ENCODE measurements at places on chromosomes 3 and 15.

GRCh38 chr3:109982201-109982600 lies 644.9 kb upstream of the DPPA4 start:
- no peak for DNase-seq

GRCh38 chr15:66232267-66232625 lies 21.3 kb downstream of the MEGF11 start:
- no peak for DNase-seq

- no peak for DNase-seq
Observed at GRCh38 chr3:142566096-142566495, 12.4 kb downstream of the ATR start.

- no peak for DNase-seq
Observed at GRCh38 chr15:67164401-67164791, 90.1 kb downstream of the AAGAB start.

DNA sequence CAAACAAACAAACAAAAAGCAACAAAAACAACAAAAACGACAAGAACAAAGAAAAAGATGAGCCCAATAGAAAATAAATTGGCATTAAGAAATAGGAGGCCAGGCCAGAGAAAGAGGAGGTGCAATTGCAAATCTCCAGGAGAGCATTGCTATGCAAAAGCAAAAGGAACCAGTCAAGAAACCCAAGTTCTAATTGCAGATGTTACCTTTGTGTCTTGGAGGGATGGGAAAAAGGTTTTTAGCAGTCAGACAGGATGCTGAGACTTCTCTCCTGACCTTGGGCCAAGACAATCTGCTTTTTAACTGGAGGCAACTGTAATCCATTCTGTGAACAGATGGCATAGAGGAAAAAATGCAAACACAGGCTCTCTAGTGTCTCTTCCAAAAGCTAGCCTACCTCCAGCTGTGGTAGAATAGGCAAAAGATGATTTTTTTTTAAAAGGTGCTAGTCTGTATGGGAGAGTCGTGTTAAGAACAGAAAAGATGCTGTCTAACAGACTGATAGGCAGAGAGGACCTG lies 56.4 kb downstream of the LSAMP start:
- no peak for DNase-seq

- no peak for DNase-seq
Observed at GRCh38 chr15:88646088-88646405, 7.2 kb downstream of the ISG20 start.

DNA sequence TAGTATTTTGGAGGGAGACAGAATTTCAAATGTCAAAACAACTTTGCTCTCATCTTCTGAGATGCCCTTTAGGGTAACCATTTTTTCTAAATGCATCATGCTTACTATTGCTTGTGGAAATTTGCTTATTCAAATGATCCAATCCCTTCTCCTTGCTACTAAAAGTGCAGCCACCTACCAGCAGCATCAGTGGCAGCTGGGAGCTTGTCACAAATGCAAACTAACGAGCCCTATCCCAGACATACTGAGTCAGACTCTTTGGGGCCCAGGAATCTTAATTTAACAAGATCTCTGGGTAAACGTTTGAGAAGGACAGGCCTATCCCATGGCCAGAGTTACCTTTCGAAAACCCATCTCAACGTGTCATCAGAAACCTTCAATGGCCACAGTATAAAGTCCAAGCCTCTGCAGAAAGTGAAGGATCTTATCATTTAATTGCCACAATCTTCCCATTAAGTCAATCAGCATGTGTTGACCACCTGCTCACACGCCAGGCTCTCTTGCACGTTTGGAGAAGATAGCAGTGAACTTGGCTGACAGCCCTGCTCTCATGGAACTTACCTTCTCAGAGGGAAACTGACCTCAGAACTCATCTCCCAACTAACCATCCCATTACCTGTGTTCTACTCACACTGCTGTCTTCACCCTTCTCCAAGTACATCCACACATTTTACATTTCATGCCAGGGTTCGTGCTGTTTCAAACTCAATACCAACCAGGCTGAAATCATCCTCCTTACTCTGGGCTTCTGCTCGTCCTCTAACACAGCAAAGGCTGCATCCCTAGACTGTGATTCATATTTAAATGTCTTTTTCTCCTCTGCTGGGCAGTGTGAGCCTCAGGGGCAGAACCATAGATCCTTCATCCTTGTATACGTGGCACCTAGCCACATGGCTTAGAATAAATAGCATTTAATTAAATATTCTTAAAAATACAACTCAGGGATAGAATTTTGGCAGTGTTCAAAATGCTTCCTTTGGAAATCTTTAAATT lies 24.8 kb upstream of the VGLL4 start:
- no peak for DNase-seq

- DNase-seq = no peak
Observed at GRCh38 chr15:81166636-81167305, 29.9 kb upstream of the IL16 start.

- no peak for DNase-seq
Observed at GRCh38 chr3:169929830-169930519, 18.6 kb downstream of the SAMD7 start.

DNA sequence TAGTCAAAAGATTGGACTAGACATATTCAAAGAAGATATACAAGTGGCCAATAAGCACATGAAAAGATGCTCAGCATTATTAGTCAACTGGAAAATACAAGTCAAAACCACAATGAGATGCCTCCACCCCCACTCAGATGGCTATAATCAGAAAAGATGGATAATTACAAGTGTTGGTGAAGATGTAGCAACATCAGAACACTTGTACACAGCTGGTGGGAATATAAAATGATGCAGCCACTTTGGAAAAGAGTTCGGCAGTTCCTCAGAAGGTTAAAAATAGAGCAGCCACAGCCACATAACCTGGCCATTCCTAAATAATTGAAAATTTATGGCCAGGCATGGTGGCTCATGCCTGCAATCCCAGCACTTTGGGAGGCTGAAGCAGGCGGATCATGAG lies 38.4 kb downstream of the HEG1 start:
- no peak for DNase-seq

All from T follicular helper cell (primary cell).